Left ventricle myocardium inferior (tissue), 1 donor: ENCODE measurements at places on chromosomes 16 and 17.

GRCh38 chr16:3467921-3468320 is 24.4 kb downstream of the NAA60 start:
- DNase-seq, result no peak

- no peak for DNase-seq
Observed at GRCh38 chr16:49822649-49823370, 33.1 kb downstream of the ZNF423 start.

DNA sequence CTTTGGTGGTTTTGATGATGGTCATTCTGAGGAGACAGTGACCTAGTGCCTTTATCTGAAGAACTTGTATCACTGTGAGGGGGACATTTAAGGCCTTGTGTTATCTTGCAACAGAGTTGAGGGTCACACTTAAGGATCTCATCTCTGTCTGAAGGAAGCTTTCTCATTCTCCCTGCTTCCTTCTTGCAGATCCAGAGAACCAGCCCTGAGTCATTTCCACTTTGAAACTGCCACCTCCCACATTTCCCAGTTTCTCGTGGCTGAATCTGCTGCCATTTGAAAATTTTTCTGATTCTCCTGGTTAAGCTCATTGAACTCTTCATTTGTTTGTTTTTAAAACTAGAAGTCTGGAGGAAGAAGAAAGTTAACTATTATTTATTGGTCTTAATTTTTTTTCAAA is 190.2 kb upstream of the CDH11 start:
- DNase-seq, result no peak

DNA sequence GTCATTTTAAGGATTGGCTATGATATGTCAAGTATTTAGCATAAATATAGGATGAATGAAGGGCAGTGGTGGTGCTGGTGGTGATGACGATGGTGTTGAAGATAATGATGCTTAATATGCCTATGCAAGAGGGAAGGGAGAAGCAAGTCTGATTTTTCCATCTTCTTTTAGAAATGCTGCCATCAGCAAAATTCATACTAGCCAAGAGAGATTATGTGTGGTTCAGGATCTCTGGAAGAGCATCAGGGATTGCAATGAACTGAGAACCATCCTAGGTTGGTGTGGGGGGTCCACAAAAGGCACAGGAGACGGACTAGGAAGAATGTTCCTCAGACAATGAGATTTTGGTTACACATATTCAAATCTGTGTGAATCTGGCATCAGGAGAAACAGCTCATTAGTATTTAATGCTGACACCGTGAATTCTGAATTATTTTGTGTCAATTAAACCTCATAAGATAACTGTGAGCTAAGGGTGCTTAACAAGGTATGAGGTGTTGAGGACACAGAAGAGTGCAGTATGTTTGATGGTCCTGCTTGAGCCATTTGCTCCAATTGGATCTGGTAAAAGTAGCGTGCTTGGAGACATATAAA is 1120.8 kb upstream of the GOT2 start:
- no peak for DNase-seq

- DNase-seq, result no peak
Observed at GRCh38 chr16:31471241-31471874, 594 bp upstream of the TGFB1I1 start.

DNA sequence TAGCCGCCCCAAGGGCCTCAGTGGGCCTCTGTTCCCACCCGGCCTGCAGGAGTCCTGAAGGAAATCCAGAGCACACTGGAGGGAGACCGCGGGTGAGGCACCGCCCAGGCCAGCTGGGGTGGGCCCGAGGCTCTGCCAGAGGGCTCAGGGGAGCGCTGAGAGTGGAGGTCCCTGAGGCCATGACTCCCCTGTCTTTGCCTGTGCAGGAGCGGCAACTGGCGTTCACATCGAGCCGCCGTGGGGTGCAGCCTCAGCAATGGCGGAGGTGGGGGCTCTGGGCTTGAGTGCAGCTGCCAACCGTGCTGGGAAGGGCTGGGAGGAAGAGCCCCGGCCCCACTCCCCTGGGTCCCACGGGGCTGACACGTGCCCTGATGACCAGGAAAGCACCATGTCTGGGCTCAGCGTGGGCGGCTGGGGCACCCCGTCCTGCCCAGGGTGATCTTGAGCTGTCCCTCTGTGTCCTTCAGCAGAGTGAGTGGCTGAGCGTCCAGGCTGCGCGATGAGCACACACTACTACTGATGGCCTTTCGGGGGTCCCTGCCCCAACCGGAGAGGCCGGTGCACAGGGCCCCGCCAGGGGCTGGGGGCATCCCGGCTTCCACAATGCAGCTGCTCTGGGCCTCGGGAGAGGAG is 13.1 kb upstream of the MYO15B start:
- no peak for DNase-seq

DNA sequence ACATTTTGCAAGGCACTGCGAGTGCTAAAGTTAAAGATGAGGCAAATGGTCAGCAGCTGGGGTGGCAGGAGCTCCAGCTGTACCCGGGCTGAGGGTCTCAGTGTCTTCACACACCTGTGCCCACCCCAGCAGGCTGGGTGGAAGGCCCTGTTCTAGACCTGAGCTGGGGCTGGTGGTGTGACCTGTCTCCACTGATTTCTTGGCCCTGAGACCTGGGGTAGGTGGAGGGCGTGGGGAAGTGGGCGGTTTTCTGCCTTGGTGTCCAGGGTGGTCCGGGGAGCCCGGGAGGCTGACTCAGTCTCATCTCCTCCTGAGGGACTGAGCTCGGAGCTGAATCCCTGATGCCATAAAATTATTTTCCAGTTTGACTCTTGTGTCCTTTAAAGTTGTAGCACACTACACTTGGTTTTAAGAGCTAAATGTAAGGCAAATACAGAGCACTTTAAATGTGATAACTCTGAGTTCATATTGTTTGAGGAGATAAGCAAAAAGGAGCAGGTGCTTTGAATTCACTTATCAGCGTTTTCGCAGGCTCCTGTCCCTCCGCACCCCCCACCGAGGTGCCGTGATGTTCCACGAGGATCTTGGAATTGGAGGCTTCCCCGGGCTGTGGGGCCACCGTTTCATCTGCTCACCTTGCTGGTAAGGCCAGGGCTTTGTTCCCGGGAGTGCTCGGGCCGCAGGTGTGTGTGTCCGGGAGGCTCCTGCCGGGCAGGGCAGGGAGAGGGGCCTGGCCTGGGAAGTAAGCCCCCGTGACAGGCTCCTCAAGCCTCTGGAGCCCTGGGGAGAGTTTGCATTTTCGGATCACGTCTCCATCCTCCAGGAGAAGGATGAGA is 117.0 kb downstream of the AATF start:
- DNase-seq, result no peak

DNA sequence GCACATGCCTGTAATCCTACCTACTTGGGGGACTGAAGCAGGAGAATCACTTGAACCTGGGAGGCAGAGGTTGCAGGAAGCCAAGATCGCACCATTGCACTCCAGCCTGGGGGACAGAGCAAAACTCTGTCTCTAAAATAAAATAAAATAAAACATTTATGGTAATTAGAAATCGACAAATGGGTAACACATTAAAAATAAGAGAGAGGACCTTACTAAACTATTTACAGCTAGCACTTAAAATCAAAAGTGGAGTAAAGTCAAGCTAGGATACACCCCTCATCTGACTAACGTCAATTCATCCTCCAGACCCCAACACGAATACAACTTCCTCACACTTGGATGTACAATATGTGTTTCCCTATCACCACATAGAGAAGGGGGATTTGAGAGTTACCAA is 27.8 kb upstream of the RHOT1 start:
- no peak for DNase-seq

DNA sequence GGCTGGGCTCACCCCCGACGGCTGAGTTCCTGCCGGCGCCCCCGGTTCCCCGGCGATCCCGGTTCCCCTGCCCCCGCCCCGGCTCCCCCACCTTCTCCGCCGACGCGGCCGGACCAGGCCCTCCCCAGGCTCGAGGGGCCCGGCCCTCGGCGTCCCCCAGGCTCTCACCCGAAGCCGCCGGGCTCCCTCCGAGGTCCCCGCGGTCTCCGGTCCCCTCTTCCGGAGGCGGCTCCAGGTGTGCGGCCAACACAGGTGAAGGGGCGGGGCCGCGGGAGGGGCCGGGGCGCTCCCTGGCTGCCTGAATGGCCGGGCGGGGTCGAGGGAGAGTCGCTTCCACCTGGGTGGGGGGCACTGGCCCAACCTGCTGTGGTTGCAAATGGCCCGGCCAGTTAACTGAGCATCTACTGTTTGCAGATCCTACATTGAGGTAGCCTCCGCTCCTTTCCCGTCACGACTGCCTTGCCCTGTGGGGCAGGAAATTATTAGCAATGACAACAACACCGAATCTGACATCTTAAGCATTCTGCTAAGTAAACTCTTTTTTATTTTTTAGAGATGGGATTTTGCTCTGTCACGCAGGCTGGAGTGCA is at the start of gene BICDL2:
TSS of gene BICDL2 (minus strand) at position 219 of the 590 bp plus-strand sequence. CDS start 1,448 bp downstream, outside the sequence.
- no peak for DNase-seq

DNA sequence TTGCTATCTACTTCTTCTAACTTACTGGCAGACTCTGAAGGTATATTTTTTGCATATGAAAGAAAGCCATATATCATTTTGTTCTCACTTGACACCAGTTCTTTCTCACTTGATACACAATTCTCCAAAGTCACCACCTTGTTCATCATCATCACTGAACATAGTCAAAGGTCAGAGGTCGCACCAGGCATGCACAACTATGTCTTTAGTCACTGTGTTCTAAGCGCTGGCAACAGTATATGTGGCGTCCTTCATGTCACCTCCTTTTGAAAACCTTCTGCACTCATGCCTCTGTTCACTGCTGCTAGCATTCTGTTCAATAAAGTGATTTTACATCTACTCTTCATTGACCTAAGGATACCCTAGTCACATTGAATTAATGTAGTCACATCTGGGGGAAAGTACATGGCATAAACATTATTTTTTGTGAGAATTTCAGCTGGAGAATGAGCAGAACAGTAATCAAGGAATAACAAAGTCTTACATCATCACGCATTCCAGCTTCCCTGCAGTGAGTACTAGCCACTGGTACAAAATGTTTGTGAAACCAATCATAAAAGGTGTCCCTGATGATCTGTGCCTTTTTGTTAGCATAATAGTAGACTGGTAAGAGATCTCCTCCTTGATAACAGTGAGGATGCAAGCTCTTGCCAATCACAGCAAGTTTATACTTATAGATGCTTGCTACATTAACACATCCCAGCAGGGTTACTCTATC is 20.5 kb upstream of the TBX4 start:
- no peak for DNase-seq

- no peak for DNase-seq
Observed at GRCh38 chr17:4467287-4467686, 31.4 kb upstream of the SPNS2 start.

DNA sequence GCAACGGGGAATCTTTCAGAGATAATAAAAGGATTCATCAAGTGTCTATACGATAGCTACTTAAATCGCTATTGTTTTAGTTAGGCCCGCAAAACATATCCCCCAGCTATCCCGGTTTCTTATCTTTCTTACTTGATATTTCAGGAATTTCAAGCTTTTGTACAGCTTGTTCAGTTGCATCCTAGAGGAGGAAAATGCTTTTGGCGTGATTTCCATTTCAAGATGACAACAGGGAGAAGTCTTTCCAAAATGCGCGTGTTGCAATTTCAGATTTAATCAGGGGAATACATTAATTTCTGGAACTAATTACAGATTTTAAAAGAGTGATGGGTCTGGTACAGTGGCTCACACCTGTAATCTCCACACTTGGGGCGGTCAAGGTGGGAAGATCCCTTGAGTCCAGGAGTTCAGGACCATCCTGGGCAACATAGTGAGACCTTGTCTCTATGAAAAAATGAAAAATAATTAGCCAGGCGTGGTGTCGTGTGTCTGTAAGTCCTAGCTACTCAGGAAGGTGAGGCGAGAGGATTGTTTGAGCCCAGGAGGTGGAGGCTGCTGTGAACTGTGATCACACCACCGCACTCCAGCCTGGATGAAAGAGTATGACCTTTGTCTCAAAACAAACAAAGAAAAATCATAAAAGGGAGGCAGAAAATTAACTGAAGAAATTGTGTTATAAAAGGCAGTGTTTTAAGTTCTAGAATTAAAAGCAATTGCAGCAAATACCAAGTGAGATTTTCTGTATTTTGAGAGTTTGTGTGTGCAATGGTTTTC is 546.1 kb downstream of the MAF start:
- DNase-seq, result no peak

DNA sequence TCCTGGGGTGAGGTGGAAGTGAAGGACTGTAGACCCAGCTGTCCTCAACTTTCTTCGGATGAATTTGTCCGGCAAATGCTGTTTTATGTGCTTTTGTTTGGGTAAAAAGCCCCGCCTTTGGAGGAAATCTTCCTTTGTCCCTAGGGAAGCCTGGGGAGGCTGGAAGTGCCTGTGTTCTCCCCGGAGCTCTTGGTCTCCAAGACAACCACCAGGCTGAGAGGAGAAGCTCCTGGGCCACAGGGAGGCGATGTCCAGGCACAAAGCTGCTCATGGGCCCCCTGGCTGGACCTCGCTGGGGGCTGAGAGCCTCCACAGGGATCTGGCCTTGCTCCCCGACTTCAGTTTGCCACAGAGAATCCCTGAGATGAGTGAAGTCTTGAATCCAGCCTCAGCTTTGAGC is 293.1 kb upstream of the N4BP1 start:
- DNase-seq, result no peak

DNA sequence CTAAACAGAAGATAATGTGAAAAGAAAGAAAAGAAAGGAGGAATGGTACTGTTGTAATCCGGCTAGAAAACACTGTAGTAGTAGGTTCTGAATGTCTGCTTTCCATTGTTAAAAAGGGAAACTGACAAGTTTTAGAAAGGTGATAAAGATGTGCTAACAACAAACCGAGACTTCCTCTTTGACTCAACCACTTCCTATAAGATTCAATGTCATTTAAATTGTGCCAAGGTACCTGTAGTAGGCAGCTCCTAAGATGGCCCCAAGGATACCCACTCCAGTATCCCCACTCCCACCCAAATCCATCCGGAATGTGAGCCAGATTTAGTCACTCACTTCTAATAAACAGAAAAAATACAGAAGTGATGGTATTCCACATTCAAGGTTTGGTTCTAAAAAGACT is 31.2 kb downstream of the XYLT1 start:
- DNase-seq, result no peak

GRCh38 chr16:54577651-54578128 is 291.1 kb upstream of the IRX3 start:
- no peak for DNase-seq

DNA sequence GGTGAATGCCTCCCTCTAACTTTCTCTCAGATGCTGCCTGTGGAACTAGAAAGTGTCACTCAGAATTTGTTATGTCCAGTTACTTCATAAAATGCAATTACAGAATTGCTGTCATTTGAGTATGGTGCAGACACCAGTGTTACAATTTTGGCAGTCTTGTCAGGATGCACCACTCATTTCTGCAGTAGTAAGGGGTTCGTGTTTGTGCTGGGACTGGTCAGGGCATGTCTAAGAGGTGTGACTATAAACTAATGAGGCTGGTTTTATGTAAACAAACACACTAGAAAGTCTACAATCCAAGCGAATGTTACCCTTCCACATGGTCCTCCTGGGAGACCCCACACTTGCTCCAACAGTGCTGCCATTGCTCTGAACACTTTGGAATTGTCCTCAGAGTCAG is 206.2 kb downstream of the ANKFN1 start:
- DNase-seq, result no peak
